ENCODE measurements at places on chromosomes 2 and 18. TPM values are rescaled to one million over a fixed set of nuclear protein-coding genes. Genes with fewer than 3 reads are reported as not detected.
A peak's percentile ranks its signal among the peaks of the same experiment; 100 is the strongest.

DNA sequence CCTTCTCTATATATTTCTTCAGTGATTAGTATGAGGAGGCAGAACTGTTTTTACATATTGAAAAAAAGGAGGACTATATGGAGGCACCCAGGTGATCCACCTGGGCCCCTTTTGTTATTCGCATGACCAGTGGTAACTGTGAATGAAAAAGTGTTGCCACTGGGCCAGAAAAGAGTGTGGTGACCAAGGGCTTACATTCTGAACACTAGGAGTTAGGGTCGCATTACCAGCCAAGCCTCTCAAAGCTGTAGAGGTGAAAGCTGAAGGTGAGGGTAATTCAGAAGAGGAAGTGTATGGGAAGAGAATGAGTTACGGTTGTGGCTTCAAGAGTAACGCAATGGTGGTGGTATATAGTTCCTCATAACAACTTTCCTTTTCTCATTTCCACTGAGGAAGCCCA lies 487.6 kb downstream of the TMEM182 start:
- H3K27me3 ChIP-seq = no peaks in the 10 kb centered on the region
- H3K4me3 ChIP-seq = no peak overlapping the region
- no peaks in the 10 kb centered on the region for H3K4me1 ChIP-seq
- DNase-seq = no peak

GRCh38 chr18:59851784-59852399 lies 47.9 kb upstream of the PMAIP1 start:
- peaks cover 14% of the 10 kb centered on the region for H3K4me1 ChIP-seq
- DNase-seq = no peak
- H3K4me3 ChIP-seq = no peak overlapping the region
- no peaks in the 10 kb centered on the region for H3K27me3 ChIP-seq

GRCh38 chr18:42067518-42067917 lies 112.5 kb downstream of the PIK3C3 start:
- H3K4me1 ChIP-seq = peaks cover 7% of the 10 kb centered on the region
- no peak for DNase-seq
- no peak overlapping the region for H3K27ac ChIP-seq
- H3K4me3 ChIP-seq = no peak overlapping the region

- no peaks in the 10 kb centered on the region for H3K27me3 ChIP-seq
- H3K27ac ChIP-seq = peak overlapping the region; percentile 45
- no peak overlapping the region for H3K4me3 ChIP-seq
- H3K36me3 ChIP-seq = peaks cover 5% of the 10 kb centered on the region
Measured at GRCh38 chr2:152657043-152657442, 60.2 kb downstream of the PRPF40A start.

GRCh38 chr18:48319801-48320638 lies 89.2 kb downstream of the ZBTB7C start:
- peaks cover 49% of the 10 kb centered on the region for H3K27me3 ChIP-seq
- DNase-seq = no peak
- no peaks in the 10 kb centered on the region for H3K4me1 ChIP-seq
- H3K27ac ChIP-seq = no peak overlapping the region
- peaks cover 4% of the 10 kb centered on the region for H3K36me3 ChIP-seq
- no peak overlapping the region for H3K4me3 ChIP-seq

The SH3RF3 gene
- total RNA-seq = 0.16 TPM

DNA sequence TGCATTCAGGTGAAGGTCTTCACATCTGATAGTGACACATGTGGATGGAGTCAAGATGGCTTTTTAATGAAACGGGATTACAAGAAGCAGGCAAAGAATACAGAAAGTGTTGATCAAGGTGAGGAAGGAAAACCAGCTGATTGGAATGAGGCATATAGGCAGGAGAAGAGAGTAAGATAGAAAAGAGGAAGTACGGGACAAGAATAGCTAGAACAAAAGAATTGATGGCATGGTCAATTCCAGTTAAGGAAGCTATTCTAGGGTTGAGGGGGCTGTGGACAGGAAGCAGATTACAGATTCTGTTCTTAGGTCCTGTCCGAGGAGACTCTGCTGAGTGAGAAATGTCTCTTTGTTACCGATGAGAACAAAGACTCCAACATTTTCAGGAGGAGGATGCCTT lies 13.2 kb upstream of the NCK2 start:
- H3K36me3 ChIP-seq = no peaks in the 10 kb centered on the region
- H3K27ac ChIP-seq = no peak overlapping the region
- H3K4me3 ChIP-seq = no peak overlapping the region
- DNase-seq = no peak

DNA sequence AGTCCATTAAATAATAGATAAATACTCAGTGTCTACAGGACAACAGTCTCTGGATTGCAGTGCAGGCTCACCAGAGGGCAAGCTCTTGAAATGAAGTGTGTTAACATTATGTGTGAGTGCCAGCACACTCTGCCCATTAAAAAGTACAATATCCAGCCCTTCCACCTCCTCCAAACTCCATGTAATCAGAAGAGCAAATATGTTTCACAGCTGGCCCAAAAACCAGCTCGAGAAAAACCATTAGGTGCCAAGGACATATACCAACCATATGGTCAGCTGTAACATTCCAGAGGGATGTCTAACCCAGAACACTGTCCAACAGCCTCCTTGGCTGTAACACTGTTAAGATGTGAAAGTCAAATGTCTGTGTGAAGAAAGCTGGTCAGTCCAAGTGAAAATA lies 112.2 kb downstream of the ZNF385B start:
- H3K27ac ChIP-seq = no peak overlapping the region
- H3K36me3 ChIP-seq = no peaks in the 10 kb centered on the region
- no peaks in the 10 kb centered on the region for H3K4me1 ChIP-seq
- no peak overlapping the region for H3K4me3 ChIP-seq

GRCh38 chr2:226979004-226979403 lies 143.2 kb downstream of the RHBDD1 start:
- peak overlapping the region; percentile 37 for H3K27ac ChIP-seq
- peaks cover 8% of the 10 kb centered on the region for H3K36me3 ChIP-seq
- H3K27me3 ChIP-seq = no peaks in the 10 kb centered on the region
- no peak for DNase-seq

- H3K27me3 ChIP-seq = peaks cover 50% of the 10 kb centered on the region
- no peak overlapping the region for H3K4me3 ChIP-seq
- DNase-seq = no peak
- H3K4me1 ChIP-seq = peaks cover 5% of the 10 kb centered on the region
- H3K36me3 ChIP-seq = peaks cover 3% of the 10 kb centered on the region
Measured at GRCh38 chr2:181660181-181660580, 3.3 kb upstream of the CERKL start.

The ARL4C gene
- 393 TPM for total RNA-seq

GRCh38 chr18:7158216-7158615 lies 40.6 kb upstream of the LAMA1 start:
- DNase-seq = no peak
- H3K27ac ChIP-seq = no peak overlapping the region
- H3K4me1 ChIP-seq = no peaks in the 10 kb centered on the region
- H3K36me3 ChIP-seq = no peaks in the 10 kb centered on the region
- H3K4me3 ChIP-seq = no peak overlapping the region
- no peaks in the 10 kb centered on the region for H3K27me3 ChIP-seq

DNA sequence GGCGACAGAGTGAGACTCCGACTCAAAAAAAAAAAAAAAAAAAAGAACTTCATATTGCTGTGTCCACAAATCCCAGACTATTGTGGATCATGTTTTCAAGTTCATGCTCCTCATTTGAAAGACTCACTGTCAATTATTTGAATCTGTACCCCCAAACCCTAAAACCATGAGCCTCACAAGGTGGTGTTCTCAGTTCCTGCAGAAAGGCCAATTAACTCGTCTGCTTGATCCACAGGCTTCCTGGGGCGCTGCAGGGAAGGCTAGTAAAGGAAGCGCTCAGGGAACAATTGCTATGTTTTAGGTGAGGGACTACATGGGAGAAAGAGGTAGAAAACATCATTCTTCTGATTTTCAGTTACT lies 396.8 kb upstream of the NETO1 start:
- no peak for DNase-seq
- H3K4me3 ChIP-seq = no peak overlapping the region
- H3K27ac ChIP-seq = no peak overlapping the region
- no peaks in the 10 kb centered on the region for H3K4me1 ChIP-seq

The SPATA3 gene
- total RNA-seq = not detected

DNA sequence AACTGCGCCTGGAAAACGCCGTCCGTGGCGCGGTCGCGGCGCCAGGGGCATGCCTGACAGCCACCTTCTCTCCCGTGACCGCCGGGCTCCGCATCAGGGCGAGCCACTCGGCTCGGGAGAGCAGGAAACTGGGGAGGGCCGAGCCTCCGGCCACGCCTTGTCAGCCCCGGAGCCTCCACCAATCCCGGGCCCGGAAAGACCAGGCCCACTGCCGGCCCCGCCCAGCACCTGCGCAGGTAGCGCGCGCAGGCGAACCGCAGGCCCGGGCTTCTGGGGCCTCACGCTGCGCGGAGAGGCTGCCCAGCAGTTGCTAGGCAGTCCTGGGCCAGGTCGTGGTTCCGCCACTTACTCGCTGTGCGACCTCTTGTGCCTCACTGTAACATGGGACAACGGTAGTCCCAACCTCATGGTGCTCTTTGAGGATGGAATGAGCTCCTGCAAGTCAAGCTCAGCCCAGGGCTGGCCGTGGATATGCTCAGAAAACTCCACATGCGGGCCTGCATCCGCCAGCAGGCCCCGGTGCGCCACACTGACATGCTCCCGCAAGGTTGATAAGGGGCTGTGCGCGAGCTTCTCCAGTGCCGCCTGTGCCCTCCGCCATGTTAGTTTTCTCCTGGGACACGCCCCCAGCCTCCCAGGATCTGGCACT lies 97.1 kb downstream of the INHBB start:
- DNase-seq = no peak
- peak overlapping the region; percentile 74 for H3K4me3 ChIP-seq
- no peaks in the 10 kb centered on the region for H3K36me3 ChIP-seq
- peaks cover 8% of the 10 kb centered on the region for H3K4me1 ChIP-seq
- H3K27me3 ChIP-seq = peaks cover 67% of the 10 kb centered on the region

The HOXD3 gene
- not detected for total RNA-seq

The ZNF396 gene
- total RNA-seq = 0.30 TPM

DNA sequence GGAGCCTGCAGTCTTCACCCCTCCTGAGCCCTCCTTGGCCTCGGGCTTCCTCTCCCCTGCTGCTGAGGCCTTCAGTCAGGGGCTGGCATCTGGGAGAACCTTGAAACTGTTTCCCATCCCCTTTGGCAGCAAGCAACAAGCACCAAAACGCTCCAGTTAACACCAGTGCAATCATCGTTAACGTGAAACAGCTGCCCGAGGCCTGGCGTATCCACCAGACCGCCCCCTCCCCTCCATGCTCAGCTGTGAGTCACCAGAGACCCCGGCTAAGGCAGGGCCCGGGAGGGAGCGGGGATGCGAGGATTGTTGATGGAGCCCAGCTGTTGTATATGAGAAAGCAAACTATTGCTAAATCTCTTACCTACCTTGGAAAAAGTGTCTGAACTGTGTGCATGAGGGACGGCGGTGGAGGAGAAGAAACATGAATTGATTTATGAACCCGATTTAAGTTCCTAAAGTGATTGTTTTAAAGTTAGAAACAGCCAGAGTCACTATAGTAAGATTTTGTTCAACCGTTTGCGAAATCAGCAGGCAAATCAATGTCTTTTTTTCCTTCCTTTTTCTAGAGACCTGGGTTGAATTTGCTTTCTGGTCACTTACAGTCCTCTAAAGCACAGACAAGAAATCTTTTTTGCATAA lies 5.2 kb downstream of the ZFP36L2 start:
- peaks cover 45% of the 10 kb centered on the region for H3K4me1 ChIP-seq
- peak overlapping the region; percentile 93 for H3K27ac ChIP-seq
- H3K27me3 ChIP-seq = no peaks in the 10 kb centered on the region
- peaks cover 6% of the 10 kb centered on the region for H3K36me3 ChIP-seq
- peak overlapping the region; percentile 96 for H3K4me3 ChIP-seq

GRCh38 chr2:501667-502066 lies 175.5 kb downstream of the TMEM18 start:
- no peaks in the 10 kb centered on the region for H3K36me3 ChIP-seq
- H3K4me1 ChIP-seq = peaks cover 3% of the 10 kb centered on the region
- no peak overlapping the region for H3K27ac ChIP-seq
- H3K4me3 ChIP-seq = no peak overlapping the region

The SIX3 gene
- not detected for total RNA-seq

- no peak overlapping the region for H3K4me3 ChIP-seq
- H3K36me3 ChIP-seq = peaks cover 5% of the 10 kb centered on the region
- H3K27ac ChIP-seq = no peak overlapping the region
- peaks cover 5% of the 10 kb centered on the region for H3K4me1 ChIP-seq
Measured at GRCh38 chr2:226970362-226970761, 134.5 kb downstream of the RHBDD1 start.

- no peaks in the 10 kb centered on the region for H3K4me1 ChIP-seq
- H3K4me3 ChIP-seq = no peak overlapping the region
- no peak overlapping the region for H3K27ac ChIP-seq
- no peaks in the 10 kb centered on the region for H3K36me3 ChIP-seq
- no peak for DNase-seq
Measured at GRCh38 chr2:207385903-207386302, 143.9 kb upstream of the CREB1 start.

DNA sequence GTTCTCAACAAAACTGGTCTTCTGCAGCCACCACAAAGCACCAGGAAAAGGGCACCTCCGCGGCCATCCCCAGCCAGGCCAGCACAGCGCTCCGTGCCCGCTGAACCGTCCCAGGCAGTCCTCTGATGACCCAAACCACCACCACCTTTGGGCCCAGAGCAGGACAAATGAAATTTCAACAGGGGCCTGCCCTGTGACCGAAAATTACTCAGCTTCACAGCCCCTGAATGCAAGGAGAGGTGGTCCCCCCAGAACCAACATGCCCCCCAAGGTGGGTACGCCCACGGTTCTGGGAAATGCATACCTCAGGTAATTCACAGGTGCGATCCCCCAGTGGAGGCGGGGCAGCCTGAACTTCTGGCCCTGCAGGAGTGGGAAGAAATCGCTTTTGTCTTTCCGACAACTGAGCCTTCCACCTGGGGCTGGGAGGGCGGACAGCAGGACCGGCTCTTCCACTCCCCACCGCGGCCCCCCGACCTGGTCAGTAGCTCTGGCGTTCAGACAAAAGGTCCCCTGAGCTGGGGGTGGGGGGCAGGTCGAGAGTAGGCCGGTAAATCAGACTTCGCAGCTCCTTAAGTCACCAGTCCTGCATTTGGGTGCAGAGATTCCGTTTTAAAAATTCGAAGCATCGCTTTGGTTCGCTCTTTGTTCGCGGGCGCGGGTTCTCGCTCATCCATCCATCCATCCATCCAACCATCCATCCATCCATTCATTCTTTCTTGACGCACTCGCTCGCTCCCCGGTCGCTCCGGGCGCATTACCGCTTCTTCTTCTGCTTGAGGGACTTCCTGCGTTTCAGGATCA lies 1.4 kb downstream of the ARL4C start:
- H3K27me3 ChIP-seq = peaks cover 6% of the 10 kb centered on the region
- DNase-seq = no peak
- peaks cover 23% of the 10 kb centered on the region for H3K36me3 ChIP-seq
- peaks cover 52% of the 10 kb centered on the region for H3K4me1 ChIP-seq

GRCh38 chr18:33375829-33376228 lies 64.7 kb downstream of the CCDC178 start:
- H3K4me3 ChIP-seq = no peak overlapping the region
- H3K4me1 ChIP-seq = no peaks in the 10 kb centered on the region
- no peak overlapping the region for H3K27ac ChIP-seq
- H3K27me3 ChIP-seq = no peaks in the 10 kb centered on the region
